ENCODE measurements at places on chromosomes 5 and 9.

DNA sequence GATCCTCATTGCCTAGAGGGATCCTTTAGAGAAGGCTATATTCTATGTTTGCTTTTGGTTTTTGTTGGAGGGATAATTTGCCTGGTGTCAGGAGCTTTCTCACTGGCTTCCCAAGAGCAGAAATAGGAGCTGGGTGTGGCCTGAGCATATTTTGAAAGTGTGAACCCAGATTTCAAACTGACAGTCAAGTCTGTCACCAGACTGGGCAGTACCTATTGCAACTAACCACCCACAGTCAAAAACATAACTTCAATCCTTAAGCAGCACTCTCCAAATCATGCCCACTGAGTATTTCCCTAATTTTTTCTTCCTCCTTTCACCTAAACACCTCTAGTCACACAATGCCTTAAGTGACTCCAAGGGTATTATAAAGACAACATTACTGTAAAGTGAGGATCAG lies 278.4 kb downstream of the EBF1 start:
- no peak for DNase-seq

GRCh38 chr5:120139039-120139438 lies 325.1 kb upstream of the PRR16 start:
- DNase-seq = no peak

DNA sequence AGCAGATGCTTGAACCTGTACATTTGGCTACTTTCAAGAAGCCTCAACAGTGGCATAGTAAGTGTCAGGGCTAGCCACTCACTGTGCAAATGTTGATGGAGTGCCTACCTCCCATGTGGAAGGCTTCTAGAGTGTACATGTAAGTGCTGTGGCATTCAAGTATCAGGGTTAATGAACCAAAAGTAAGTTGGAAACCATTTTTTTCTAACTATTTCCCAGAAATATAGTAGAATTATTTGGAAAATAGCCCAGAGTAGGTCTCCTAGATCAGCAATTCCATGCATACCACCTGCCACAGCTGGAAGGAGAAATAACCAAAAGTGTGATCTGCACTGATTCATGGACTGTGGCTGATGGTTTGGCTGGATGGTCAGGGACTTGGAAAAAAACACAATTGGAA lies 53.3 kb downstream of the FOXD1 start:
- DNase-seq = no peak

DNA sequence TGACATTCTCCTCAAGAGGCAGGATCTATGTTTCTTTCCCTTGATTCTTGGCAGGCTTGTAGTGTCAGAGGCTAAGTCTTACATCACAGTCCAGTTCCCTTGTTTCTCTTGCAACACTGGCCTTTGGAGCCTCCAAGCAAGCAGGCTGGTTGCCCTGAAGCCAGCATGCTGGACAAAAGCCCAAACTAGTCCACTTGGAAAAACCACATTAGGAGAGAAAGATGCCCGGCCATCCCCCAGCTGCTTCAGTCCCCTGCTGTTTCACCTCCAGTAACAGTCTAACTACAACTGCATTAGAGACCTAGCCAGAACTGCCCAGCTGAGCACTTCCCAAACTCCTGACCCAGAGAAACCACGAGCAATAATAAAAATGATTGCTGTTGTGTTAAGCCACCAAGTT lies 87.6 kb downstream of the ADAMTS6 start:
- DNase-seq = no peak

DNA sequence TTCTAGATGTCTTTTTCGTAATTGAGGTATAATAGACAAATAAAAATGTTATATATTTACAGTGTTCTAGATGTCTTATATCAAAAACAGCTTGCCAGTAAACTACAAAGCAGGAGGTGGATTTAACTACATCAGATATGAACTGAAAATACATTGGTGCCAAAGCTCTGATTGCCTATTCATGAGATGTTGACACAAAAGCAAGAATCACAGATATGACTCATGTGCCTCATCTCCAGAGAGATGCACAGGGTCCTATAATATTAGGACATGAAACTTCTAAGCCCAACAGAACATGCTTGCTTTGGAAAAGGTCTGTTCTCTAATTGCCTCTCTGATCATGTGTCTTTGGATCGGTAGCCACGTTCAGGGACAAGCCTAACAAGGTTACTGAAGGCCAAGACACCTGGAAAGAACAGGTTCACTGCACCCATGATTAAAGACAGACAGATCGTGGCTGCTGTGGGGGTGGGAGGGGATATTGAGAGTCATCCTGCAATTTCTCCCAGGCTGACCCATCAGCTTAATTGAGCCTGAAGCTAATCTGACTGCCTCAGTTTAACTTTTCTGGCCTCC lies 16.8 kb downstream of the ABCA1 start:
- DNase-seq = no peak

DNA sequence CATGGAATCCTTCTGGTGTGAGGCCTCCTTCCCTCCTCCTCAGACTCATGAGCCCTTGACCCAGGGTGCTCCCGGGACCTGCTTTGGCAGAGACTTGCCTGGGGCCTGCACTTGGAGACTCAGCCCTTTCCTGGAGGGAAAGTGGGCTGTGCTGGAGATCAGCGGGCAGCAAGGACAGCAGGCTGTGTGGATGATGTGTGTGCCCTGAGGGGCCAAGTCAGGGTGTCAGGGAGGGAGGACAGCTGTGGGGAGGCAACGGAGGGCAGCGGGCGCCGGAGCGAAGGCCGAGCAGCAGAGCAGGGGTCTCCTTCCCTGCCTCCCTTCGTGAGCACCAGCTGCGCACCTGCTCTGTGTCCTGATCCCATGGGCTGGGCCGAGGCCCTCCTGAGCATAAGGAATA lies 6.1 kb upstream of the CSF2 start:
- no peak for DNase-seq

- no peak for DNase-seq
Measured at GRCh38 chr9:121196389-121196788, 5.3 kb downstream of the RAB14 start.

- no peak for DNase-seq
Measured at GRCh38 chr5:173315495-173316338, 12.5 kb downstream of the STC2 start.

DNA sequence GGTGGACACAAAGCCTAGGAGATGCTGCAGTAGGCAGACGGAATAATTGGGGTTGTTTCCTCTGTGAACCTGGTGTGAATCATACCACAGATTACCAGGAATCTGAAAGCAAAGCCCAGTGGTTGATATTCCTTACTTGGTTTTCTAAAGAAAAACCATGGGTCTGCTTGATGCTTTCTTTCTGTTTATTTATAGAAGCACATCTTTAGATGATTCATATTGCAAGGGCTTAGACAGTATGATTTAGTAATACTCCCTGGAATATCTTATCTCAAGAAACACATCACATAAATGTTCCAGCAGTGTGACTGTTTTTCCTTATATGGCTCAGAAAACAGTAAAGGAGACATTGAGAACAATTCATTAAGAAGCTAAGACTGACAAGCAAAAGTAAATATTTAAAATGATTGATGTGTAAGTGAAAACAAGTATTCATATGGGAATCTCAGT lies 623.3 kb downstream of the RAB3C start:
- DNase-seq = no peak

DNA sequence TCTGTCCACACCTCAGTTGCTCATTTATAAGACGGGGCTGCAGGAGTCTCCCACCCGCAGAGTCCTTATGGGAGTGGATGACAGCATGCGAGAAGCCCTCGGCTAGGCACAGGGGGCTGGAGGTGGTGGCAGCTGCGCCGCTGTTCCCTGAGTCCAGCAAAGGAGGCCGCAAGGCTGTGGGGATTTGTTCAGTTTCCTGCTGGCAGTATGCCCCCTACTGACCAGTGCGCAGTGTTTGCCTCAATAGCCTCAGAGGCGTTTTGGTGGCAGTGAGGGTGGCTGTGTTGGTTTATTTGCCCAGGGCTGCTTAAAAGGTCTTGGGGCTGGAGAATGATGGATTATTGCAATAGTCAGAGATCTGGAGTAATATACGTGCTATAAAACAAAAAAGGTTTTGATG lies 176.3 kb upstream of the OTULINL start:
- no peak for DNase-seq

DNA sequence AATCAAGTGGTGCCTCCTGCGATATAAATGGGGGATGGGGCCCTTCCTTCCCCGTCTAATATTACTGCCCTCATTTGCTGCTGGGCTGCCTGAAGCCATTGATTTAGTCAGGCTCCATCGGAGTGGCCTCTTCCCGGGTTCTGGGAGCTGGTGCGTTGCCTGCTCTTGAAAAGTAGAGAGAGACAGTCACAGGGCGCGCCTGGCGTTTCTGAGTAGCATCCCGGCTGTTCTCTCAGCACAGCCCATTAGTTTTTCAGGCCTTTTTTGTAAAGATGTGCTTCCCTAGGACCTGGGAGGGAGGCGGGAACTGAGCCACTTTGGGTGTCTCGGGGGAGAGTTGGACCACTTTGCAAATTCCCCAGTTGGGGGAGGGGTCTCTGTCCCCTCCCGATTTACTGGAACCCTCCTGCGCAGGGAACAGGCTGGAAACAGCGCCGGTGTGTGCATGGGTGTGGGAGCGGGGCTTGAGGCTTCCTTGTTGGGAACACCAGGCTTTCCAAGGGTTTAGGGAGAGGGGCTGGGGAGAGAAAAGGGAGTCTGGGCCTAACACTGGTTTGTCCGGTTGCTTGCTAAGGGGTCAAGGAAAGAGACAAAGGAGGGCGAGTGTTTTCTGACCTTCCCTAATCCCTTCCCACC lies 4.7 kb downstream of the PRDM6 start:
- no peak for DNase-seq

GRCh38 chr5:96049398-96050272 lies 88.0 kb upstream of the ELL2 start:
- no peak for DNase-seq

DNA sequence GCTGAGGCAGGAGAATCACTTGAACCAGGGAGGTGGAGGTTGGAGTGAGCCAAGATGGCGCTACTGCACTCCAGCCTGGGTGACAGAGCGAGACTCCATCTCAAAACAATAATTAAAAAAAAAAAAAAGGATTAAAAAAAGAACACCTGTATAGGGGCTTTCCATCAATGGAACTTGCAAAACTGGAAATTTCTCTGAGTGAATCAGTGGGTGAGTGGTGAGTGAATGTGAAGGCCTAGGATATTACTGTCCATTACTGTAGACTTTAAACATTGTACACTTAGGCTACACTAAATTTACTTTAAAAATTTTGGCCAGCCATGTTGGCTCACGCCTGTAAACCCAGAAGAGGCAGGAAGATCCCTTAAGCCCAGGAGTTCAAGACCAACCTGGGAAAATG lies 5.7 kb upstream of the RARS1 start:
- no peak for DNase-seq

- no peak for DNase-seq
Measured at GRCh38 chr5:109844148-109844547, 154.4 kb downstream of the MAN2A1 start.

DNA sequence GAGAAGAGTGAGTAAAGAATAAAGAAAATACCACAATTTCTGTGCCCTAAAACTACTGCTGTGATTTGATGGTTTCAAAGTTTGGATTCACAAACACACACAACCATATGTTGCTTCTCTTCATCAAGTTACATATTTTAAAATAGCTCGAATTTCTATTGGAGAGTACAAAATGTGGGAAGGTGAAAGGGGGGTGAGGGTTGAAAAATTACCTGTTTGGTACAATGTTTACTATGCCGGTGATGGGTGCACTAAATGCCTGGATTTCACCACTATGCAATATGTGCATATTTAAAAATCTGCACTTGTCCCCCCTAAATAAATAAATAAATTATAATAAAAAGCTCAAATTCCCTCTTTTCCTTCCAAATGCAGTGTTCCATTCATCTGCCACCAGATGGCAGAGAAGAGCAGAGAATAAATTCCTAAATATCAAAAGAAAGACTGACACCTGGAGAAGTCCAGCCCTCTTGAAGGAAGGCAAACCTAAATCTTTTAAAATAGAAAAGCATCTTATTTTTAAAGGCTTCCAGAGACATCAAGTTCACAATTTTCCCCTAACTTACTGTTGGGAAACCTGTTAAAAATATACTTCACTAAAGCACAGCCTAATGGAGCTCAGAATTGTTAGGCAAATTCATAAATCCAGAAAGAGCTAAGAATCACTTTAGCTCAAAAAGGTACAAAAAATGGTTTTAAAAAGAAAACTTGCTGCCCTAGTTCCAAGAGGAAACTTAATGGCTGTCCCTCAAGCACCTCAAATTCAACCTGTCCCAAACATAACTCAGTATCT lies 24.8 kb upstream of the HNRNPA0 start:
- DNase-seq = no peak

- no peak for DNase-seq
Measured at GRCh38 chr5:5418764-5419163, 3.7 kb upstream of the ICE1 start.

- no peak for DNase-seq
Measured at GRCh38 chr9:134213508-134213850, 49.1 kb upstream of the RNU6ATAC start.

- no peak for DNase-seq
Measured at GRCh38 chr5:81908771-81909170, 63.1 kb upstream of the ATG10 start.

DNA sequence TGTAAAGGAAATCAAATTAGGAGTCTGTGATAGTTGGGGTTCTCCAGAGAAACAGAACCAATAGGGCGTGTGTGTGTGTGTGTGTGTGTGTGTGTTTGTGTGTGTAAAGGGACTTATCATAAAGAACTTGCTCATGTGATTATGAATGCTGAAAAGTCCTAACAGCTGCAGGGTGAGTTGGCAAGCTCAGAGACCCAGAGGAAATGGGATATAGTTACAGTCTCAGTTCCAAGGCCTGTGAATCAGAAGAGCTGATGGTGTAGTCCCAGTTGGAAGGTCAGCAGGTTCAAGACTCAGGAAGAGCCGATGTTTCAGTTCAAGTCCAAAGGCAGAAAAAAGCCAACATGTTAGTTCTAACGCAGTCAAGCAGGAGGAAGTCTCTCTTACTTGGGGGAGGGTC lies 214.2 kb downstream of the ELAVL2 start:
- DNase-seq = no peak

DNA sequence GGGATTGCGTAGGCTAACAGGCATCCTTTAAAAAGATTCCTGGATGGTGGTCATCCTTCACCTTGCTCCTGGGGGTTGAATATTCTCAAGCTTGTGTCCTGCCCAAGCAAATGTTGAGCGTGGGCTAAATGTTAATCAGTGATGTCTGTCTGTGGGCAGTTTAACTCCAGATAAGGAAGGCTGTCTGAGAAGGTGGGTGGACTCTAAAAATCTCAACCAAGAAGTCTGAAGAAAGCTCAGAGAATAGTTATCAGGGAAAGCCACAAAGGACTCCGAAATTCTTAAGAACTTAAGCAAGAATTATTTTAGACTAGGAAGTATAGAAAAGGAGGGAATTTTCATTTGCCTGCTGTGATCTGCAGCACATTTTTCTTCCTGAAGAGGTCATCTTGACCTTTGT lies 77.9 kb upstream of the FSD1L start:
- DNase-seq = no peak

GRCh38 chr9:130672466-130672865 lies 8.1 kb downstream of the PRDM12 start:
- DNase-seq = no peak

- no peak for DNase-seq
Measured at GRCh38 chr9:127796852-127797370, 5.8 kb upstream of the FPGS start.

- no peak for DNase-seq
Measured at GRCh38 chr9:110199643-110200042, 8.3 kb downstream of the C9orf152 start.
